Tibial nerve (tissue), 4 donors: ENCODE measurements at places on chromosomes 16 and 17. TPM values are rescaled to one million over a fixed set of nuclear protein-coding genes. Genes with fewer than 3 reads are reported as not detected.

The SLC22A31 gene
- total RNA-seq: not detected

The ENDOV gene
- 21.6 TPM for total RNA-seq

The PIGW gene
- total RNA-seq: 2.7 TPM

The CACNG3 gene
- total RNA-seq: not detected

The CEP112 gene
- 26.0 TPM for total RNA-seq

The TMEM238L gene
- total RNA-seq: not detected

The TMEM106A gene
- 11.9 TPM for total RNA-seq

The PSMD7 gene
- total RNA-seq: 44.4 TPM

The AOC2 gene
- total RNA-seq: 2.0 TPM

The SPATA32 gene
- not detected for total RNA-seq

The FAM234A gene
- total RNA-seq: 115 TPM

The COPZ2 gene
- total RNA-seq: 68.6 TPM

The TP53TG3F gene
- total RNA-seq: not detected

The FAM171A2 gene
- 5.4 TPM for total RNA-seq

The KCNG4 gene
- total RNA-seq: not detected

The GJD3 gene
- total RNA-seq: not detected

The ARHGAP44 gene
- total RNA-seq: 1.6 TPM

The CPNE7 gene
- 10.0 TPM for total RNA-seq

The ALOX15B gene
- 3.8 TPM for total RNA-seq

The PRKCA gene
- 55.8 TPM for total RNA-seq

The NME2 gene
- total RNA-seq: 458 TPM

The TMUB2 gene
- 28.6 TPM for total RNA-seq

The YPEL2 gene
- total RNA-seq: 33.6 TPM

The TSR3 gene
- total RNA-seq: 72.2 TPM

The E2F4 gene
- total RNA-seq: 111 TPM

The LHX1 gene
- not detected for total RNA-seq

The OR3A3 gene
- not detected for total RNA-seq

The CXCL16 gene
- total RNA-seq: 27.3 TPM

The SLC35G6 gene
- not detected for total RNA-seq

The TSPAN10 gene
- total RNA-seq: not detected

The USP43 gene
- 0.20 TPM for total RNA-seq

The LITAFD gene
- total RNA-seq: not detected

The FBXW10B gene
- total RNA-seq: not detected

The RASL10B gene
- total RNA-seq: 8.4 TPM

The ARHGAP23 gene
- total RNA-seq: 41.0 TPM

The ADAP2 gene
- 34.9 TPM for total RNA-seq

The AGRP gene
- total RNA-seq: not detected
